GF-D8 (cell line): ENCODE measurements at places on chromosomes 4 and X.

DNA sequence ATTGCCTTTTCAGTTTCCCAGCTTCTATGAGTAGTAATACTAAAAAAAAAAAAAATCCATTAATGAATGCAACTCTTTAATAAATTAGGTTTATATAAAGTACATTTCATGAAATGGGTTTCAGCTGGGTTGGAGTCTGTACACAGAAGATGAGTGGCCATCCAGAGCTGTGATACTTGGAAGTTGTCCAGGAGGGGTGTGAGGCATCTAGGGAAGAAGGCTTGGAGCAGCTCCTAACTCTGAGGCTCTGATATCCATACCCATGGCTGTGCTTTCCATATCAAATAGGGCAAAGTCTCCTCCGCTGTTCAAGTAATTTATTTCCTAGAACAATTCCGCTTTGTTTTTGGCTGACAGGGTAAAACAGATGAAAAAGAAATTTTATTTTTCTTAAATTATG, 423.3 kb upstream of the TENM3 start:
- DNase-seq, result no peak

DNA sequence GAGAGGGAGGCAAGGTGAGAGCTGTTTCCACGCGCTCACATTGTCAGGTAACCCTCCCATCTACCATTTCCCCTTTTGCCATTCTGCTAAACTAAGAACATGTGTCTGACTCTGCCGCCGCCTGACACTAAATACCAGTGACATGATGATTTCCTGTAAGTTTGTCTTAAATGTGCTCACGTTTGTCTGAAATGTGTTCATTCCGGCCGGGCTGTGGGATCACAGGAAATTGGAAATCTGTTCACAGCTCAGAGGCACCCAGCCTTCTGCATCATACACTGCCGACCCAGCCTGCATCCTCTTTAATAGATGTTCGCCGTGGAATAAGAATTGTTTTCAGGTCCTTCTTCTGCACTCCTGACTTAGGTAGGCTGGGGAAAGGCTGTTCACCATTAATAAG, 336.2 kb upstream of the PPARGC1A start:
- no peak for DNase-seq

DNA sequence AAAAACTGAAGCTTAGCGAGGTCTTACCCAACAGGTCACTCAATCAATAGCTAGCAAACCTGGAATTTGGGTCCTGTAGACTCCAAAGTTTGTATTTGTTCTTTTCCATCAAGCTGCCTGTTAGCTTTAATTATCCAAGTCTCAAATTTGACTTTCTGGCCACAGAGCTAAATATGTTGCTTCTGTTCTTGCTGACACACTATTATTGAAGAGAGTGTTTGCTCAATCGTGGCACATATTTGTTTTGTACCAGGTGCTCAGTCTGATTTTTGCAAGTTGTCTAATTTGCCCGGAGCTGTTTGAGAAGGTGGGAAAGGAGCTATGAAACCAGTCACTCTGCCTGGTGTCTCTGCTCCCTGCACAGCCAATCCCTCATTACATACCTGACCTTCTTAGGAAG, 41.7 kb upstream of the FRMD7 start:
- DNase-seq, result no peak

- DNase-seq, result no peak
Measured at GRCh38 chr4:176788248-176788647, 4.5 kb downstream of the VEGFC start.

DNA sequence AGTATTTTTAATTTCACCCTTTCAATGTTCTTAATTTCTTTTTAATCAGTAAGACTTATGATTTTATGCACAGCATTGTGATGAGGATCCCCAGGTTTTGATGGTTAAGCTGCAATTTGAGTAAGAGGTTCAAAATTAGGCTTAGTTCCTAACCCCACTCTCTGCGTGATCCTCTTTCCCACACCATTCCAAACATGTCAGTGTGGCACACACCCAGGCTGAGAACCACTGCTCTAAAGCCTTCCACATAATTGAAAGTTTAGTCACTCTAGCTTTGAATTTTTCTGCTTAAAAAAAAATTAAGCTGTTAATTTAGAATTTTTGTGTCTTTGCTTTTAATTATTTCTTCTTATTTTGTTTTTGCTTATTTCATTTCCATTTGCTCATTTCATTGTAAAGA, 68.8 kb upstream of the SLC7A11 start:
- no peak for DNase-seq

GRCh38 chrX:2521092-2521926, 20.5 kb upstream of the DHRSX start:
- DNase-seq, result no peak

DNA sequence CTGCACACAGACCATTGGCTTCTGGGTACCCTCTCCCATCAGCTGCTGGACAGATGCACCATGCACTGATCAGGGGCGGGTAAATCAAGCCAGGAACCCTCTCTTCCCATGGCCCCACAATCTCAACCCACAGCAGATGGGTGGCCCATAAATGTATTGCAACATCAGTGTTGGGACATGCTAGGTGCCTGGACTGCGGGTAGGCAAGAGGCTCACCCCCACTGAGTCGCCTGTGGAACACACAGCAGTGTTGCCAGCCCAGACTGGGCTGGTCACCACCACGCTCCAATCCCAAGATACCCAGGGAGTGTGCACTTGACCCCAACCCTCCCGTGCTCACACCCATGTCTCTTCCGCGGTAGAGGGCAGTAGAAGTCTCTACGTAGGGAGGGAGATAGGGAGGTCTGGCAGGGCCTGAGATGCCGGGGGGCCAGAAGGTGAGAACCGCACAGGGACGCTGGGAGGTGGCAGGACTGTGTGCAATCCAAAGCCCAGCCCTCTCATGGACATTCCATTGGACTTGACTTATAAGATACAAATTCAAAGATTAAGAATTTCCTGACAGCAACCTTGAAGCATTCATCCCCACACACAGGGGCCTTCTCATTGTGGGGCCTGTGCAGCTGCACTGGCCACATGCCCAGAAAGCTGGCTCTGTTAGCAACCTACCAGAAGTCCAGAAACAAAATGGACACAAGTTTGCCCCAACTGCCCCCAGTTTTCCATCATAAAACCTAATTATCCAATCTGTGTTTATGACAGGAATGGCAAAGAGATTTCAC, 183.7 kb downstream of the NSUN7 start:
- no peak for DNase-seq

- DNase-seq, result no peak
Measured at GRCh38 chrX:103626855-103627254, 1.9 kb upstream of the TCEAL1 start.

- DNase-seq, result no peak
Measured at GRCh38 chr4:82893942-82894341, 3.0 kb upstream of the SEC31A start.

GRCh38 chr4:141609243-141609642, 27.1 kb upstream of the IL15 start:
- no peak for DNase-seq

- DNase-seq, result no peak
Measured at GRCh38 chr4:43682551-43682950, 766.1 kb downstream of the KCTD8 start.

DNA sequence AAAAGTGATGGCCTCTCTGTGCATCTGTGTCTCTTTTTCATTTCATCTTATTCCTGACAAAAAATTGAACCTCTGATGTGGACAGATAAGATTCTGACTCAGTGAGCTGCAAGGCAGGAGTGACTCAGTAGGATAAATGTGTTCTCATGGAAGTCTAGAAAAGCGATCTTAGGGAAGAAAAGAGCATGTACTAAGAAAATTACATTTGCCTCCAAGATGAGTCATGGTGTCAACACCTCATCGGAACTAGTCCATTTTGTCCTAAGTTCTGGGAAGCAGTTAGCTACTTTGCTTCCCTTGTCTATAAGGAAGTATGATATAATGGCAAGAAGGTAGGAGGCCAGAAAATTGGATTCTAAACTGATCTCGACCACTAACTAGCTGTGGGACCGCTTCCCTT, 83.5 kb upstream of the AFF2 start:
- no peak for DNase-seq
